ENCODE measurements at places on chromosomes 6 and 20.

DNA sequence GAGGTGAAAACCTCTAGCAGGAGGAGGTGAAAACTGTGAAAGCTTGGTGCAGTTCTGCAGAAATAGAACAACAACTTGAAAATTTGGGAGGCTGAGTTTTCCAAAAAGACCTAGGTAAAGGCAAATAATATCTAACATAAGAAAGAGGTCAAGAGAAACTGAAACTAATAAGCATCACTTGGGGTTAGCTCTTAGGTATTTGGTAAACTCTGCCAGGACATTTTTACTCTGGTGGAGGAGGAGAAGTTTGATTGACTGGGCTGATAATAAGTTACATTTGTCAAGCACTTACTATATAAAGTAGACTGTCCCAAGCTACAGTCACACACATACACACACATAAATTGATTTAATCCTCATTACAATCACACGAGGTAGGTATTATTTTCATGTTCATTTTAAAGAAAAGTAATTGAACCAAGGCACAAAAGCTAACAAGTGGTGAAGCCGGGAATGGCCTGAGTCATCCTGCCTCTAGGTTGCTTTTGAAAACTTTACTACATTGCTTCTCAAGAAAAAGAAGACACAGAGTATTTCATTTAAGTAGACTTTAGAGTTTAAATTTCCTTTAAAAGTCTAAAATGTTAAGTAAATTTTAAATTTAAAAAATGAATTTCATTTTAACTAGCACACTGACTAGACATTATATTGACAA, 275.5 kb downstream of the PTPRK start:
- no peak for DNase-seq

- DNase-seq: peak; percentile 69
Observed at GRCh38 chr20:1499528-1500420, 8.6 kb upstream of the SIRPB2 start.

GRCh38 chr6:89555031-89555430, 83.5 kb downstream of the LYRM2 start:
- no peak for DNase-seq

- DNase-seq: no peak
Observed at GRCh38 chr6:56450882-56451739, 191.6 kb downstream of the DST start.

DNA sequence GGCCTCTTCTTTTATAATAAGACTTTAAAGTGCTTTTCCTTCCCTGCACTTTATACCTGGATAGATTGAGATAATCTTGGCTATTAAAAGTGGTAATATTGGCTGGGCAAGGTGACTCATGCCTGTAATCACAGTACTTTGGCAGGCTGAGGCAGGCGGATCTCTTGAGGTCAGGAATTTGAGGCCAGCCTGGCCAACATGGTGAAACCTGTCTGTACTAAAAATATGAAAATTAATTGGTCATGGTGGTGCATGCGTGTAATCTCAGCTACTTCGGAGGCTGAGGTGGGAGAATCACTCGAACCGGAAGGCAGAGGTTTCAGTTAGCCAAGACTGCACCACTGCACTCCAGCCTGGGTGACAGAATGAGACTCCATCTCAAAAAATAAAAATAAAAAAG, 197.1 kb upstream of the RGS17 start:
- DNase-seq: peak; percentile 45
